ENCODE measurements at places on chromosomes 2 and 18. TPM values are rescaled to one million over a fixed set of nuclear protein-coding genes. Genes with fewer than 3 reads are reported as not detected.

GRCh38 chr2:85053802-85054201 is 79.4 kb upstream of the TCF7L1 start:
- DNase-seq = no peak

DNA sequence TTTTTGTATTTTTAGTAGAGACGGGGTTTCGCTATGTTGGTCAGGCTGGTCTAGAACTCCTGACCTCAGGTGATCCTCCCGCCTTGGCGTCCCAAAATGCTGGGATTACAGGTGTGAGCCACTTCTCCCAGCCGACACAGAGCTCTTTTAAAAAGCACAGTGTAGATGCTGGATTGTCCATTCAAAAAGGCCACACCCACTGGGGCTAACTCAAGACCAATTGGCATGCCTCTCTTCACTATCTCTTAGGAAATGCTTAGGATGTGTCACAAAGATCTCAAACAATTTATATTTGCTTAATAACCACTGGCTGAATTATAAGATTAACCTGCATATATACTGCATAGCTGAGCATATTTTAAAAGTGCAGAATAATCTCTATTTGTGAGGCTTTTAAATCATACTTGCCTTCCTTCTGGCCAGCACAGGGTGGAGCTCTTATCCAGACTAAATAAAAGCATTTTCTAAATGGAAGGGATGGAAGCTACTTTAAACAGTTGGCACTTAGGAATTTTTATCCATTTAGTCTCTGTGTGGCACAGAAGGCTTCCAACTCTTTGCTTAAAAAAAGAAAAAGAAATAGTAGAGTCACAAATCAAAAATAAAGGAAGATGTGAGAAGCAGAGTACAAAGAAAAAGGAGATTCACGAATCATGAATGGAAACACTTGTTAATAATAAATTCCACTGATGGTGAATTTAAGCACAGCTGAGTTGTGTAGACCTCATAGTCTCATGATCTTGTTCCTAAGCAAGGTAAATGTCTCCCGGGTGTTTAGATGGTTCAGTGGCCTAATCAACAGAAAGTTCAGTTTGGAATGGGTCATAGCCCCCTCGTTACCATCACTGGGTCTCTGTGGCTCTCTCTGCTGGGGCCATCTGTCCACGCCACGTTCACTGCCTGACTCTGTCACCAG is 22.4 kb downstream of the CRYGD start:
- DNase-seq = peak; percentile 2

- DNase-seq = no peak
These were observed 15.7 kb upstream of the MYO3B start for GRCh38 chr2:170162271-170162632.

DNA sequence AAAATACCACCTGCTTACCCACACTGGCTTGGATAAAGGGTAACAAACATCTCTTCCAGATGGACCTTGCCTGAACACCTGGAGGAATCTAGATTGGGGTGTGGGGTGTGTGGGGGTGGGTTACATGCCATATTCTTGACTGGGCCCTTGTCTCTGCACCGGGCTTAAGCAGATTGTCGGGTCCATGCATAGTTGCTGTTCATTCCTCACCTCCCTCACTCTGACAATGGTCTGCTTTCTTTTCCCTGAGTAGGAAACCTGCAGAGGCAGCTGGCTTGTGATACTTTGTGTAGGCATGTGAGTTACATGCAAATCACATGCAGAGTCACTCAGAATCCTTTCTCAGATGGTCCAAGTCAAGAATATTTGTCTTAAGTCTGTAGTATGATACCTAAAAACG is 112.8 kb upstream of the GLS start:
- DNase-seq = no peak

DNA sequence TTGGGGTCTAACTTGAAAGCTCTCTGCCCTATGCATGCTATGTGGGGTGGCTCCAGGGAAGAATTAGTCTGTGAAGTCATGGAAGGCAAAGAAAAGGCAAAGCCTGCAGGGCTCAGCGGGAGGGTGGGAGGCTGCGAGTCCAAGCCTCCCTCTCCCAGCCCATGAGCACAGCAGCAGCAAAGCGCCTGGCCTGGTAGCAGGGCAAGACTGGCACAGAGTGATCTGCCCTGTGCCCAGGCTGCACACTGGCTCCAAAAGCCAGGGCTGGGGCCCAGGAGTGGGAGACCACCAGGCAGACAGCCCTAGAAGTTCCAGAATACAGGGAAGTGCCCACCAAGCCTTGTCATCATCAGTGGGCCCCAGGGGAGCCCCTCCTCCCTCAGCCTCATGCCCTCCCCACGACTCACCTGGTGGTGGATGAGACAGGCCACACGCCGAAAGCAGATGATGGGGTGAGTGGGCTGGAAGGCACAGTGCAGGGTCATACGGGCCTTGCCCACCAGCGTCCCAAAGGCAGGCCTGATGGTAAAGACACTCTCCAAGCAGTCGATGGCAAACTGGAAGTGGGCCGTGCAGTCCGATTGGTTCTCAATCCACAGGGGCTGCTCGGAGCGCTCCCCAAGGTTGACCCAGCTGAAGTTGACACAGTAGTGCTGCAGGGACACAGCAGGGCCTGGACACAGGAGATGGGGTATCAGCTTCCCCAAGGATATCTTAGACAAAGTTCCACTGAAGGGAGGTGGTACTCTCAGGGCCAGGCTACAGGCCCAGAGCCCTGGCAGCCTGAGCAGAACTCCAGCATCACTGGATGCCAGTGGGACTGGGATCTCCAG is 12.1 kb downstream of the CFAP65 start:
- no peak for DNase-seq

DNA sequence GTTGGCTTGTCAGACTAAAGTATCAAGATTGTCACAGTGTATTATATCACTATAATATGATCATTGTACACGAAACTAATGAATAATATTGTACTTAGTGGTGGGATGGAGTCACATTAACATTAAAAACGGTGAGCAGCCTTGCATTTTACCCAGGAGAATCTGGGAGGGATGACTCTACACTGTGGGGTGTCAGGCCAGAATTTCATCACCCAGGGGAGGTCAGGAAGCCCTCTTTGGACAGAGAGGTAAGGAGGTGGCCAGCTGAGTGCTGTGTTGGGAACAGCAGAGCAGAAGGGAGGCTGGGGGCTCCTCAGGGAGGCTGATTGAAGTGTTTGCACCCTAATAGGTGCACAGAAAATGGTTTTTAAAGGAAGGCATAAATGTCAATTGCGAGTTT is 33.0 kb downstream of the CDCA7 start:
- DNase-seq = no peak

GRCh38 chr2:218406209-218406948 is 6.7 kb downstream of the CTDSP1 start:
- peak; percentile 88 for DNase-seq

DNA sequence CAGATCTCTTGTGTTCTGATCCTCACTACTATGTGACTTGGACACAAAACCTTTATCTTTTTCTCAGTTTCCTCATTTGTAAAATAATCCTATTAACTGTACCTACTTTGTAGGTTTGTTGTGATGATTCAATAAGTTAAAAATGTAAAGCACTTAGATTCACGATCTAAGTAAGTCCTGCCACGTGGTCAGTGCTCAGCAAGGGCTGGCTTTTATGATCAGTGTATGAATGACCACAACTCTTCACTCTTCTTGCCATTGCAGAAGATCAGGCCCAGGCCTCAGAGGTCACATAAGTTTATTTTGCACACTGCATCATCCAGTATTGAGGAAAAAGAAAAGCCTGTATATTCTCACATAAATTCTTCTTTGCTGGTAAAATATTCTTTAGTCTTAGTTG is 1192.5 kb upstream of the ACVR2A start:
- DNase-seq = no peak

DNA sequence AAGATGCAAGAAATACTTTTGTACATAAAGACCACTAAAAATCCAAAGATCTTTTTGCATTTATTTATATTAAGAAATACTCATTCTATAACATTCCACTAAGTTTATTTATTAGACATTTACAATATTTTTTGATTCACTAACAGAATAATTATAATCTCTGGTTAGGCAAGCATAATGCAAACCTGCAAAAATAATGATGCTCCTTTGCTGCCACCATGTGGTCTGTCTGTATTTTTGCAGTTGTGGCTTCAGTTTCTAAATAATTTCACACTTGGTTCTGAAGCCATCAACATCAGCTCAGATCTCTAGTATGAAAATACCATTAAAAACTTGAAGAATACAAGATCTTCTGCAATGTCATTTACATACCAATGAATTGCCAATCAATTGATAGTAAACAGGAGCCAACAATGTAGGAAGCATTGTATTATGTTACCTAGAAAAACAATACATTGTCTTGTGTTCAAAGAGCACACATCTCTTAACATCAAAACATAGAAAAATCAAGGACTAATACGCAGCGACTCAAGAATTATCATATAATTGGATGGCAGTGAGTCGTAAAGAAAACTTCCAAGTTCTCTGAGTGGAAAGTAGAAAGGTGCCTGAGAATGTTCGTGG is 28.8 kb upstream of the WDR75 start:
- peak; percentile 85 for DNase-seq

DNA sequence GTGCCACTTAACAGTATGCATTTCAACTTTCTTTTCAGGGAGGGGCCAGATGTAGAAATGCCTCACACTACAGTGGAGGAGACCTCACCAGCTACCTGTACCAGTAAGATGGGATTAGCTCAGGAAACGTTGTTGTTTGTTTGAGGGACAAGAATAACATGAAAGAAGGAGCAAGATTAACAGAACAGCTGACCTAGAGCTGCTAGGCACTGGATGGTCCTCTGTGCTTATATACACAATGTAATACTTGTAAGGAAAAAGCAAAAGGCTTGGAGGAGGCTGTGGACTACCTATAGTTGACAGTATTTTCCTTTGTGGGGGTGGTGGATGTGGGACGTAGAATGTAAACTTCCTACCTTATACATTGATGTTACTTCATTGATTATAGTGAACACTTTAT is 154.4 kb downstream of the FMNL2 start:
- no peak for DNase-seq

DNA sequence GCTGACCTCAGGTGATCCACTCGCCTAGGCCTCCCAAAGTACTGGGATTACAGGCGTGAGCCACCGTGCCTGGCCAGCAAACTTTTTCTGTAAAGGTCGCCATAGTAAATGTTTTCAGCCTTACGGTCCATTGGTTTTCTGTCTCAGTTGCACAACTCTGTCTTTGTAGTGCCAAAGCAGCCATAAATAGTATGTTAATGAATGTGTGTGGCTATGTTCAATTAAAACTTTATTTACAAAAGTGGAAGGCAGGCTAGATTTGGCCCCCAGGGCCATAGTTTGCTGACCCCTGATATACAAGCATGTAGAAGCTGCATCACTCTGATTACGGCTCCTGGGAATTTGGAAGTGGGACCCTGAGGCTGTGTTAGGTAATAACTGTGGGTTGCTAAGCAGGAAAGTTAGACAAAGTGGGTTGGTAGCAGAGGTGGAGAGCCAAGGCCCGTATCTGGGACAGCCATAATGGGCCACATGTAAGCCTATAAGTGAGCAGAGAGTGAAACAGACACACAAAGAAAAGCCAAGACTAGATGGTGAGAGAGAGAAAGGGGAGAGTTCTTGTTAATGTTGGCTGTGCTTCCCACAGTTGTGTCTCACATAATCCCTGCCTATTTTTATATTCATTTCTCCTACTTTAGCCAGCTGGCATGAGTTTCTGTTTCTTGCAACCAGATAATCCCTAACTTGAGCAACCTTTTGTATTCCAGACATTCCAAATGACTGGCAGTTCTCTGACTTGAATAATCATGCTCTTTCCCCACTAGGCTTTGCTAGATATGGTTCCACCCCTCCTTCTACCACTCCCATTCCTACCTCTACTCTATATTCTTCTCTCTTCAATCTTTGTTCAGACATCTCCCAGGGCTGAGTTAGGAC is 223.3 kb upstream of the STON1 start:
- no peak for DNase-seq

GRCh38 chr2:236752096-236752495 is 182.5 kb downstream of the ACKR3 start:
- no peak for DNase-seq

- DNase-seq = no peak
These were observed 1024.9 kb downstream of the BCL11A start for GRCh38 chr2:59528525-59528924.

GRCh38 chr2:169649278-169649677 is 44.9 kb downstream of the CFAP210 start:
- no peak for DNase-seq

DNA sequence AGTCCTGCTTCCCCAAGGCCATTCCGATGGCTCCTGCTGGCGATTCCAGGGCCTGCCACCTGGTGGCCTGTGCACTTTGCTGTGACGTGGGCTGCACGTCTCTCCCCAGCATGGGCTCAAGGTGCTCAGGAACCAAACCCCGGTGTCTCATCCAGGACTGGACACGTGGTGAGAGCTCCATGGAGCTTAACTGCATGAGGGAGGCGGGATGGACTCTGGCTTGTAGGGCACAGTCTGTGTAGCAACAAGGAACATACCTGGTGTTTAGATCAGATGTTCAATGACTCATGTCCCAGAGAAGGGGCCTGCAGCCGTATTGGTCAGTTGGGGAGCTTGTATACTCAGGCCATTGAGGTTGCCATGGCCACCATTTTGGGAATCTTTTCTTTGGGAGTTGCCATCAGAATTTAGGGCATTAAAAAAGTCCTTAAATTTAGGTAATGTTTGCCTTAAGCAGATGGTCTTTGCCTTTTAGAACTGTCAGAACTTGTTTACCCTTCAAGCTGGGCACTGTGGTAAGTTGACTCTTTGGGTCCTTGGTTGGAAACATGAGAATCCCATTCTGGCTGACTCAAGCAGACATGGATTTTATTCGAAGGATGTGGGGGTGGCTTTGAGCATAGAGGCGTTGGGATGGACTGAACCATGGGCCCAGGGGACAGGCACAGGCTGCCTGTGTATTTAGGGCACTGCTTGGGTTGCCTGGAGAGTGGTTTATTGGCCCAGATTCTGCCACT is 21.0 kb downstream of the AGAP1 start:
- no peak for DNase-seq

- DNase-seq = no peak
These were observed 56.6 kb downstream of the ZNF804A start for GRCh38 chr2:184654945-184655344.

- no peak for DNase-seq
These were observed 1.6 kb downstream of the ST8SIA3 start for GRCh38 chr18:57353940-57354461.

- DNase-seq = no peak
These were observed 57.7 kb upstream of the MAP4K3 start for GRCh38 chr2:39494784-39495251.

- no peak for DNase-seq
These were observed 19.7 kb upstream of the RIOK3 start for GRCh38 chr18:23433360-23433759.

Gene HES6
- 1.8 TPM for total RNA-seq

Gene KLF11
- total RNA-seq = 16.1 TPM

Gene HNMT
- total RNA-seq = 73.7 TPM

Gene CDK15
- 1.6 TPM for total RNA-seq

Gene PPP1R1C
- 0.59 TPM for total RNA-seq

Gene ASB18
- 0.79 TPM for total RNA-seq

Gene PELI1
- total RNA-seq = 53.9 TPM

Gene CRACDL
- total RNA-seq = 1.1 TPM
